ENCODE measurements at places on chromosomes 16 and 17. TPM values are rescaled to one million over a fixed set of nuclear protein-coding genes. Genes with fewer than 3 reads are reported as not detected.

ARL6IP1 gene
- total RNA-seq: 541 TPM

CSH2 gene
- not detected for total RNA-seq

CCDC200 gene
- not detected for total RNA-seq

SLC5A11 gene
- total RNA-seq: not detected

GLG1 gene
- total RNA-seq: 168 TPM

C16orf46 gene
- total RNA-seq: 0.29 TPM

HOXB9 gene
- total RNA-seq: not detected

SETD1A gene
- 7.0 TPM for total RNA-seq

GLTPD2 gene
- not detected for total RNA-seq

TBC1D3 gene
- total RNA-seq: not detected

SPNS3 gene
- 0.22 TPM for total RNA-seq

UNC45B gene
- total RNA-seq: under 0.01 TPM

NTN1 gene
- total RNA-seq: 0.13 TPM

RAB11FIP4 gene
- 0.13 TPM for total RNA-seq

SCARF1 gene
- 95.1 TPM for total RNA-seq

GRB7 gene
- 0.07 TPM for total RNA-seq

CIBAR2 gene
- not detected for total RNA-seq

CA5A gene
- total RNA-seq: not detected

KRTAP1-1 gene
- not detected for total RNA-seq

KRT40 gene
- not detected for total RNA-seq

CCDC40 gene
- total RNA-seq: 2.0 TPM

C17orf113 gene
- total RNA-seq: 0.07 TPM

HP gene
- total RNA-seq: not detected

KIFC3 gene
- 41.0 TPM for total RNA-seq

SRCIN1 gene
- 0.27 TPM for total RNA-seq

OR2C1 gene
- total RNA-seq: not detected

YPEL2 gene
- total RNA-seq: 67.2 TPM

SCNN1G gene
- not detected for total RNA-seq

PRSS36 gene
- total RNA-seq: 0.14 TPM

TP53TG3 gene
- total RNA-seq: not detected

BANP gene
- total RNA-seq: 27.8 TPM

SEPTIN1 gene
- total RNA-seq: 0.50 TPM

KRTAP4-5 gene
- not detected for total RNA-seq

AANAT gene
- not detected for total RNA-seq

CIAPIN1 gene
- 74.7 TPM for total RNA-seq

ZMYND15 gene
- 0.27 TPM for total RNA-seq

KREMEN2 gene
- not detected for total RNA-seq

GPR142 gene
- not detected for total RNA-seq

RDM1 gene
- total RNA-seq: 0.72 TPM

SPATA22 gene
- total RNA-seq: 0.65 TPM

TSPAN10 gene
- total RNA-seq: 0.14 TPM

TMIGD1 gene
- total RNA-seq: not detected

ALDOA gene
- total RNA-seq: 974 TPM

TEKT1 gene
- total RNA-seq: not detected

KRTAP3-2 gene
- not detected for total RNA-seq

TNP2 gene
- not detected for total RNA-seq

NPB gene
- total RNA-seq: 0.22 TPM

HS3ST6 gene
- not detected for total RNA-seq

CAVIN1 gene
- total RNA-seq: 947 TPM

SHCBP1 gene
- total RNA-seq: 54.8 TPM

CHP2 gene
- total RNA-seq: not detected

ZPBP2 gene
- not detected for total RNA-seq

AATK gene
- total RNA-seq: 3.8 TPM

KRT32 gene
- total RNA-seq: not detected

RNF227 gene
- 0.80 TPM for total RNA-seq

OR1F1 gene
- total RNA-seq: 0.14 TPM

LGALS9 gene
- 5.6 TPM for total RNA-seq

PPP1R27 gene
- not detected for total RNA-seq

Data from thoracic aorta endothelial cell (primary cell).